ENCODE measurements at places on chromosomes 12 and 14. TPM values are rescaled to one million over a fixed set of nuclear protein-coding genes. Genes with fewer than 3 reads are reported as not detected.

Gene LALBA
- not detected for total RNA-seq

Gene CNPY2
- 105 TPM for total RNA-seq

Gene EPYC
- total RNA-seq: not detected

Gene NEUROD4
- total RNA-seq: not detected

GRCh38 chr14:94462219-94462551, 9.6 kb upstream of the SERPINA11 start:
- peaks cover 4% of the 10 kb centered on the region for H3K4me1 ChIP-seq
- no peaks in the 10 kb centered on the region for H3K36me3 ChIP-seq
- no peak overlapping the region for H3K4me3 ChIP-seq
- H3K27me3 ChIP-seq: no peaks in the 10 kb centered on the region

- no peaks in the 10 kb centered on the region for H3K27me3 ChIP-seq
- H3K27ac ChIP-seq: no peak overlapping the region
- H3K4me3 ChIP-seq: no peak overlapping the region
- H3K4me1 ChIP-seq: no peaks in the 10 kb centered on the region
- DNase-seq: no peak
Observed at GRCh38 chr12:5685935-5686334, 254.0 kb downstream of the NTF3 start.

DNA sequence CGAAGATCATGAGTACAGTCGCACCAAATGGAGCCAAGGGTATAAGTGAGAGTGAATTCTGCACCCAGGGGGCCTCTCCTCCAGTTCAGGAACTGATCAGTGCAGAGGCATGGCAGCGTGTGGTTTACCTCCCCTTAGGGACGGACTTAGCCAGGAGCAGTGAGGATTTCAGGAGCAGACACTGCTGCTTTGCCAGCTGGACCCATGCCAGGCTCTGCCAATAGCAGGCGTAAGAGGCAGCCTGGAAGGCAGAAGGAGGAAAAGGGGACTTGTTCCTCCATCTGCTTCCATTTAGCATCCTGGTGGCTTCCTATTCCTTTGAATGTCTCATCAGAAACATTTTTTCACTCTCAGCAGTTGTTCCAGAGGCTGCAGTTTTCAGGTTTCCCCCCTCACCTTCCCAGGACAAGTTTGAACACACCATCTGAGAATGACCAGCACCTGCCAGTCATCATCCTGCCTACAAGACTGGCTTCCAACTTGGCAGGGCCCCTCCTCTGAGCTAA, 137.0 kb upstream of the LMNTD1 start:
- H3K4me3 ChIP-seq: no peak overlapping the region
- H3K27me3 ChIP-seq: no peaks in the 10 kb centered on the region
- no peak for DNase-seq

DNA sequence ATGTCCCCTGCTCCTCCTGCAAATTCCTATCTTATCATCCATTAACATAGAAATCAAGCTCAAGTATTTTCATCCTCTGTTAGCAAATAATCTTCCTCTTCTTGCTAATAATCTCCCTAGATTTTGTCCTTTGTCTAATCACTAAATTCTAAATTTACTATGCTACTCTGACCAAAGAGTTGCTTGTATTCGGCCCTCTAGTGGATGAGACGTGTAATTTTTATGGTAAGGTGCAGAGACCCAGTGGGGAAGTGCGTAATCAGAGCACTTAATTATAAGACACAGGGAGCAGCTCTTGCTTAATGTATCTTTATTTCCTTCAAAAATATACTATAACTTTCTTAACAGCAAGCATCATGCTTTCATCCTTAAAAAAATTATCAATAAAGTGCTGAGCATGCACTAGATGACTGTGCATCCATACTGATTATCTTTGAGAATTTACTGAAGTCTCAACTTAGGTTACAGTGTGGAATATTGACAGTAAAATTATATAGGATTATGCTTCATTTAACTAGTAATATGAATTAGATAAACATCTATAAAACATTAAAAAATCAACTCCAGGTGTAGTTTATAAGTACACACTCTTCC, 212.6 kb downstream of the SLC16A7 start:
- no peak overlapping the region for H3K27ac ChIP-seq
- DNase-seq: peak; percentile 25
- no peak overlapping the region for H3K4me3 ChIP-seq
- H3K27me3 ChIP-seq: peaks cover 4% of the 10 kb centered on the region
- no peaks in the 10 kb centered on the region for H3K36me3 ChIP-seq
- no peaks in the 10 kb centered on the region for H3K4me1 ChIP-seq

- peaks cover 2% of the 10 kb centered on the region for H3K4me1 ChIP-seq
- H3K4me3 ChIP-seq: no peak overlapping the region
- DNase-seq: no peak
- H3K27me3 ChIP-seq: peaks cover 27% of the 10 kb centered on the region
- H3K36me3 ChIP-seq: no peaks in the 10 kb centered on the region
- no peak overlapping the region for H3K27ac ChIP-seq
Observed at GRCh38 chr14:64812412-64812811, 67.3 kb downstream of the SPTB start.

DNA sequence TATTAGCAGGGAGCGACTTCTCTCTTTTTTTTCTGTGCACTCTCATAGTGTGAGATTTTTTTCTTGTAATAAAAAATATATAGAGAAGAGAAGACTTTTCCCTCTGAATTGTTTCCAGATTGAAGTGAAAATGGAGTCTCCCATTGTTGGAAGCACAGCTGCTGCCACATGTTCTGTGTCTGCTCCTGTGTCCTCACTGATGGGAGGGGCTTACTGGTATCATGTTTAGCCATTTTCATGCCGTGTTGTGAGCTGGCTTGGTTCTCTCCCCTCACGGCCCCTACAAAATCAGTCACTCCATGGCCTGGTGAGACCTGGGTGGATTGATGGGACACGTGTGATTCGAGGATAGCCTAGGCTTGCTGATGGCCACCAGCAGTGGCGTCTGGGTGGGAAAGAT, 379.7 kb upstream of the DDHD1 start:
- no peaks in the 10 kb centered on the region for H3K36me3 ChIP-seq
- H3K27ac ChIP-seq: no peak overlapping the region
- no peaks in the 10 kb centered on the region for H3K27me3 ChIP-seq
- H3K4me3 ChIP-seq: no peak overlapping the region
- H3K4me1 ChIP-seq: no peaks in the 10 kb centered on the region

GRCh38 chr12:76920172-76921099, 41.6 kb upstream of the CSRP2 start:
- no peaks in the 10 kb centered on the region for H3K36me3 ChIP-seq
- H3K4me3 ChIP-seq: no peak overlapping the region
- no peak for DNase-seq
- H3K27me3 ChIP-seq: peaks cover 12% of the 10 kb centered on the region
- H3K27ac ChIP-seq: no peak overlapping the region

Measured in activated CD4-positive, alpha-beta T cell treated with anti-CD3 and anti-CD28 coated beads, Interleukin-2, amount 10 ng/mL, durations not matched to agents 7 days and 5 days (primary cell).